ENCODE measurements at places on chromosomes 5 and 9.
A peak's percentile ranks its signal among the peaks of the same experiment; 100 is the strongest.

GRCh38 chr5:64979531-64979930, 210.8 kb downstream of the CWC27 start:
- DNase-seq = no peak

DNA sequence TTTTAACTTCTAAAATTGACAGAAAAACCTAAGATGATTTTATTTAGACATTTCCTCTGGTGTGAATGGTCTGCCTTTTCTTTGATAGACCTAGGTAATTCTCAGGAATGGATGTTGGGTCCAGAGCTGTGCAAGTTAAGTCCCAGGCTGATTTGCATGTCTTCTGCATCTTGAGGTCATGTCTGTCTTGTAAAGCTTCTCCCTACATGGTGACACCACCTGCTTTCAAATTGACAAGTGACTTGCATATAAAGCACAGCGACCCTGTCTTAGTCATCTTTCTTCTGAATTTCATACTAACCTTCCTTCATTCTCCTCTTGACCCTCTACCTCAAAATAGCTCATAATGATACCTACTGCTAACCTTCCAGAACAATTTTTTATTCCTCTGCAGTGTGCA, 29.2 kb downstream of the OSTF1 start:
- no peak for DNase-seq

DNA sequence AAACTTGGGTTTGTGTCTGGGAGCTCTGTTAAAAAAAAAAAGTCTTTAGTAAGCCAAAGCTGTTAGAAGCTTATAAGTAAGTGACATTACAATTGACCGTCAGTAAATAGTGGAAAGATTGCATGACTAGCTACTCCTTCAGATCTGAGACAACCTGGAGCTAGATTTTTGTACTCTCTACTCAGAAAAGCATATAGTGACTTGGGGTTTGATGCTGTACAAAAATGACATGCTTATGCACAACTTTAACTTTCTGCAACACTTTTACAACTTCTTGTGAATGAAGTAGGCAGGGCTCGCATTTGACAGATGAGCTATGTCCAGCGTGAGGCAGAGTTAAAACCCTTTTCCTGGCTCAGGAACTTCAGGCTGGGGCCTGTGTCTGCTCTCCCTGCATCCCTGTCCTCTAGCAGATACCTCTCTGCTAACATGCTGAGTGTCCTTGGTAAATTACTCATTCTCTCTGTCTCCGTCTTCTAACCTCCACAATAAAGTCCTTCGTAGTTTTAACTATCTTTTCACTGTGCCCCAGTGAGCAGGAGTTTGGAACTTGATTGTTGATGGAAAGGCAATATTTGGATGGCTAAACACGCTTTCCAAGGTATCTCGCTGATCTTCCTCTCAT, 471 bp upstream of the GHR start:
- DNase-seq = no peak

- peak; percentile 64 for DNase-seq
These were observed 233.0 kb downstream of the CD180 start for GRCh38 chr5:66963559-66963971.

DNA sequence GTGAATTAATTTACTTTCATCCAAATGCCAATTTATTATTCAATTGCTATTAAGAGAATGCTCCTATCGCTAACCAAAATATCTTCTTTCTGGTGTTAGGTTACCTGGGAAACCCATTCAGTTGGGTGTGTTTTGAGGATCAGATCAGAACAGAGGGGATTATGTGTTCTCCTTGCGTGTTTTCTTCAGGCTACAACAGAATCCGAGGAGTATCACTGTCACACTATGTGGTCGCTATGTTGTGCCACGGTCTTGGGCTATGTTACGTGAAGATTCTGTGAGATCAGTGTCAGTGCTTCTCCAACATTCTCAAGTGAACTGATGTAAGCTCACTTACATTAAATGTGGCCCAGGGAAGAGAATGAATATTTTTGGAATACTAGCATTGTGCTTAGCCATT, 39.0 kb downstream of the ADCY2 start:
- no peak for DNase-seq

DNA sequence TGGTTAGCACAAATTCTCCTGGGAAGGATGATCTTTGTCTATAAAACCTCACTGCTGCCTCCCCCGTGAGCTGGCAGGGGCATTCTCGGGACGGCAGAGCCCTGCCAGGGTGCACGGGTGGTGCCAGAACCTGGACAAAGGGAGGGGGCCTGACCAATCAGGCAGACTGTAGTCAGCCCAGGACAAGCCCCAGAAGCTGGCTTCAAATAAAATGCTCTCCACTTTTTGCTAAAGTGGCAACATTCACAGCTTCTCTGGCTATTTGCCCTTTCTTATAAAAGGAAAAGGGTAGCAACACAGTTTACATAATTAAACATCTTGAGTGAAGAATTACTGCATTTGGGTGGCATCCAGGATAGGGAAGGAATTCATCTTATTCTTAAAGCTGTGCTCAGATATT, 14.4 kb downstream of the IL9 start:
- no peak for DNase-seq

GRCh38 chr5:83498585-83498984, 27.0 kb downstream of the VCAN start:
- DNase-seq = no peak

DNA sequence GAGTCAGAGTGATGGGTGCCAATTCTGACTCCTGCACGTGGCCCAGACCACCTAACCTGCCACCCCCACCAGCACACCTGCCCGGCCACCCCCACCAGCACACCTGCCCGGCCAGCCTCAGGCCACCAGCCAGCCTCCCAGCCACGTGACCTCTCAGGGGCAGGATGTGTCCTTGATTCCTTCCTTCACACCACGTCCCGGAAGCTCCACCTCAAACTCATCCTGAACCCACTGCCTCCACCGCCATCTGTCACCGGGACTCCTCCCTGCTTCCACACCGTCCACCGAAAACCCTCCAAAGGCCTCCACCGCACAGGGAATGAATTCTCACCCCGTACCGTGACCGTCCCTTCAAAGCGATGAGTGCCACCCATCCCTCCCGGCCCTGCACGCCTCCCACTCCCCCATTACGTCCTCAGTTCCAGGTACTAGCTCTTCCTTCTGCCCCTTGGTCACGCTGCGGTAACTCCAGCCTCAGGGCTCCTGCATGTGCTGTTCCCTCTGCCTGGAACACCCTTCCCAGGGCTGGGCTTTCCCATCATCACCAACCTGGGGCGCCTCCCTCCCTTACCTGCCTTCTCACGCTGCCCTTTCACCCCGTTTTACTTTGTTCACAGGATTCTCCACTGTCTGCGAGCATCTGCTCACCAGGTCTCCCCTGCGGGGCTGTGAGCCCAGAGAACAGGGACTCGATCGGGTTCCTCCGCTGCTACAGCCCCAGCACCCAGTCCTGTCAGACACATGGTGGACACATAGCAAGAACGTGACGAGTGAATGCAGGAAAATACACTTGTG, 82.9 kb downstream of the ADAMTS2 start:
- DNase-seq = no peak

DNA sequence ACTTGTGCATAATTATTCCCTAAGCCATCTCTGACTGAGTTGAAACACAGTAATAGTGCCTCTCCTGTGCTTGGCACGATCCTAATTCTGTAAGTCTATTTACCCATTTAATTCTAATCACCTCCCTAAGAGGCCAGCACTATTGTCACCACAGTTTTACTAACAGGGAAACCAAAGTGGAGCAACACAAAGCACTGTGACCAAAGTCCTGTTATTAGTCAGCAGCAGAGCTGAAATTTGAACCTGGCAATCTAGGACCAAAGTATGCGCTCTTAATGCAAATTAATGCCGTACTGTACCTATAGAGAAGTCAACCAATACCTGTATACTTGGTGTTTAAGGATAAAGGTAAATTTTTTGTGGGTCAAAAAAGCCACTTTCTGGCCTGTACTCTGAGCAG, 77.1 kb upstream of the CNTLN start:
- no peak for DNase-seq

DNA sequence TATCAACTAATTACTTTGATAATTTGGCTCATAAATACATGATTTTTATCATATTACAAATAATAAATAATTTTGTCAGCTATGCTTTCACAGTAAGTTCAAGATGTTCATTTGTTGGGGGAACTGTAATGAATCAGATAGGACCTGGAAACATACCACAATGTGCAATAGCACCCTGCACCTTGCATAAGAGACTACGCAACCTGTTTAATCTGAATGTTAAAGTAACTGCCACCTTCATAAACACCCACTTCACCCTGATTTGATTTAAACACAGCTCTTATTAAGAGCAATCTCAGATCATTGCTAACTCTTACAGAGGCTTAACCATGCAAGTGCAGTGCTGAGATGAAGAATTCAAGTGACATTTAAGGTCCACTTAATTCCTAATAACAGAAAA, 69.1 kb upstream of the GABRA1 start:
- no peak for DNase-seq

GRCh38 chr5:127092690-127093089, 19.4 kb upstream of the C5orf63 start:
- DNase-seq = peak; percentile 77

- DNase-seq = no peak
These were observed 29.3 kb downstream of the ASS1 start for GRCh38 chr9:130474106-130474505.

GRCh38 chr5:147398860-147399259, 111.0 kb downstream of the DPYSL3 start:
- DNase-seq = peak; percentile 88

DNA sequence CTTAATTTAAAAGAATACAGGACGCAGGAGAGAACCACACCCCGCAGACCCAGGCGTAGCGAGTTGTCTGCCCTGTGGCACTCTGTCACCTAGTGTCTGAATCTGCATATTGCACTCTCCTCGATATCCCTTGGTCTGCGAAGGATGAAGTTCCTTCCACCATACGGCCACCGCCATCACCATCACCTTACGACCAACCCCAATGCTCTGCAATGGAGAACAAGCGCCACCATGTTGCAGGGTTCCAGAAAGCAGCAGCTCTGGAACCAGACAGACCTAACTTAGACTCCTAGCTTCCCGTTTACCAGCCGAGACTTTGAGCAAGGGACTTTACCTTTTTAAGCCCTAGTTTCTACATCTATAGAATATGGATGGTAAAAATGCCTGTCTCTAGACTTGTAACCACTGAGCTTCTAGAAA, 77.4 kb upstream of the DMRT1 start:
- peak; percentile 33 for DNase-seq

- DNase-seq = peak; percentile 47
These were observed 159.1 kb downstream of the CCDC171 start for GRCh38 chr9:15711931-15712330.

GRCh38 chr9:34590381-34591247, 1.1 kb upstream of the CNTFR start:
- DNase-seq = no peak

DNA sequence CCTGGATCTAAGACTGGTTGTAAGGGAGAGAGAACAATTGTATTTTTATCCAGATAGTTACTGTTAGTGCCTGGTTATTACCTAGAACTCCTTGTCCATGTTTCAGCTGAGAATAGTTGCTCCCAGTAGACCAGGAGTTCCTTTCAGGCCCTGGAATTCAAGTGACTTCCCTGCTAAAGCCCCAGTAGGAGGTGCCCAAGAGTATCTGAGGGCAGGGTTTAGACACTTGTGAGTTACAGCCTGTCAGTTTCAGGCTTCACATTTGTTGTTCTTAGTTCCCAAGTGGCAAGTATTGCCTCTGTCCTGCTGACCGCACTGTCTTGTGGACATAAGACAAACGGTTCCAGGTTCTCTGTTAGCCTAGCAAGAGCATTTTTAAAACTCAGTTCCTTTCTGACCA, 743.9 kb upstream of the SEMA6A start:
- DNase-seq = no peak

- peak; percentile 40 for DNase-seq
These were observed 691.4 kb upstream of the RIOK2 start for GRCh38 chr5:97874491-97874890.

DNA sequence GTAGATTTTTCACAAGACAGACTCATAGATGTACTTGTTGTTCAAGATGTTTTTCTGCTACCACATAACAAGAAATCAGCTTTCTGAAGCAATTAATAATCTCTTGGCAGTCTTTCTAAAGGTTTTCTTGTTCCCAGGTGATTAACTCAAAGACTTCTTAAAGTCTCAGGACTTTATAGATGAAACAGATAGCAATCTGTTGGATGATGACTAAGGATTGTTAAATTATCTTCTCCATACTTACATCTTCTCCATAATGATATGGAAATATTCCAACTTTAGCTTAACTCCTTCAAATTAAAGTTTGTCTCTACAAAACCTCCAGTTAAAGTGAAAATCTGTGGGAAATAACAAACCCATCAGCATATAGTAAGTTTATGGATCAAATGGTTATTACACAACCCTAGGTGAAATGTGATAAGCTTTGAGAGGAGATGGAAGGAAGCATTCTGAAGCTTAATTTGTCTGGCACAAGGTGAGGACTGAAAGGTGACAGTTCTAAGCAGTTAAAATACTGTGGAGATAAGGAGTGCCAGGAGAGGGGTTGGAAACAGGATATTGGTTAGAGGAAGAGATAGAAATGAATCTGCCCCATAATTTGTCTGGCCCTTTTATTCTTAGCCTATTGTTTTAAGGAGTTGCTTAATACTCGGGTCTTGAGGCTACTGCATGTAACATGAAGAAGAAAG, 326.7 kb downstream of the ADGRV1 start:
- DNase-seq = no peak

GRCh38 chr5:132406144-132406783, 36.8 kb downstream of the SLC22A5 start:
- no peak for DNase-seq

DNA sequence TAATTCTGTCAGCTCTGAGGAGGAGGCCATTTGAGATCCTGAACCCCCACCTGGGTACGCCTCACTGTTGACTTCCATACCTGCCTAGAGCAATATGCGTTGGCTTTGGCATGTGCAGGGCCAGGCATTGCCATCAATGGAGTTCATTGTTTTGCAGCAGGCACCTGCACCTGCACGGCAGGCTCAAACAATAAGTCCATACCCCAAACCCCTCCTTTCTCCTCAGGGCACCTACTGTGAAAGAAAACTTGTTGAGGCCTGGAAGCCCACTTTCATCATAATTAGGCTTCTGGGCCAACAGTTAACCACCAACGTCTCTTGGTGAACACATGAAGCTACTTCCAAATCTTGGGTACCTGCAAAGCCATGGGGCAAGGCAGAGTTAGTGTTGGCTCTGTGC, 238.7 kb downstream of the NFIB start:
- DNase-seq = no peak

GRCh38 chr5:11904265-11904906, at the start of gene CTNND2:
TSS of gene CTNND2 (minus strand) at chr5:11904446. CDS start at chr5:11903853, 593 bp downstream.
- peak; percentile 4 for DNase-seq

GRCh38 chr5:145976431-145977155, 40.2 kb downstream of the SH3RF2 start:
- no peak for DNase-seq

DNA sequence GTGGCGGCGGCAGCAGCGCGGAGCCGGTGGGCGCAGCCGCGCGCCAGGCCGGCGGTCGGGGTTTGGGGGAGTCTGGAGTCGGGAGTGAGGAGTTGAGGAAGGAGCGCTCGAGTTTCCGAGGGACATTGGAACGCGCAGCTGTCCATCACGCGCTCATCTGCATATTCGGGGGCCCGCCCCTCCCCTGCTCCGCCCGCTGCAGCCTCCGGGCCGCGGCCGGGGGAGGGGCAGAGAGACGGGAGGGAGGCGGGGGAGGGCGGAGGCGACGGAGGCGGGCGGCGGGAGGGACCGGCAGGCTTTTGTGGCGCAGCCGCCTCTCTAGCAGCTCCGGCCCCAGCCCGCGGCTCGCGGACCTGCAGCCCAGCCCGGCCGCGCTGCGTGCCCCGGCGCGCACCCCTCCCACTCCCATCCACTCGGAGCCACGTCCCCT, at the start of gene IRX2:
Gene IRX2 (minus strand): TSS at position 86 of the 430 bp plus-strand sequence. CDS start 264 bp downstream, outside the sequence.
- DNase-seq = peak; percentile 97
